ENCODE measurements at places on chromosomes 12 and 14. TPM values are rescaled to one million over a fixed set of nuclear protein-coding genes. Genes with fewer than 3 reads are reported as not detected.

DNA sequence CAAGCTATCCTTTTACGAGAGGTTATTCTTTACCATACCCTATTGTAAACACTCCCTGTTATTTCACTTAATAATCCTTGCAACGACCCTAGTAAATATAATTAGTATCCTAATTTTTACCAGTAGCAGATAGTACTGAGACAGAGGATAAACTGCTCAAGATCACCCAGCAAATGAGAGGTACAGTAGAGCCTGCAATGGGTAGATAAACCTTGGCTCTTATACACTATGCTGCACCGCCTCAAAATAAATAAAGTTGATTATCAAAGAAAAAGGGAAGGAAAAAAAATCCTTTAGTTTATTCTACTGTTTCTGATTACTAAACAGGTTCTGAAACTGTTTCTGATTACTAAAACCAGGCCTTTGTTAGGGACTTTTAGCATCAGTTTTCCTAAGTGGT, 22.5 kb downstream of the YBX3 start:
- no peaks in the 10 kb centered on the region for H3K27me3 ChIP-seq
- peaks cover 83% of the 10 kb centered on the region for H3K36me3 ChIP-seq
- no peak overlapping the region for H3K27ac ChIP-seq
- no peak for DNase-seq
- H3K4me3 ChIP-seq = no peak overlapping the region

DNA sequence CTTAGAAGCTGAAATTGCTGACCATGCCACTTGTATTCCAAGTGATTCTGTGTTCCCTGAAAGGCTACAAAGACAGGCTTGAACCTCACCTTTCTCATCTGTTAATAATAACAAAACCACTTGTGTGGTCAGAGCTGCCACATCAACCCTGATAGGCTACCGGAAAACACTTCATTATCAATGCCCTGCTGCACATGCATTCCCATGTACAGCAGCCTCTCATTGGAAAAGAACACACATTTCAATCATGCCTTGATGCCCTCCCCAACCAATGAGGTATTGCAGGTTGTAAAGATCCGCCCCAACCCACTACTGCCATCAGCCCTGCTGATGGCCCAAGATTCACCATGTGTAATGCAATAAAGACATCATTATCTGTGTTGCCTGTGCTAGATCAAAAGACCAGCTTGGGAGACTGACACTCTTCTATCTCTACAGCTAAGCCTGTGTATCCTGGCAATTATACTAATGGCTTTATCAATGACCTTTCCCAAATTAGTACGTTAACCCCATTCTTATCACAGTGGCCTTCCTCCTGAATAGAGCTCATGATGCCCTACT, 2.8 kb downstream of the GPR19 start:
- peaks cover 18% of the 10 kb centered on the region for H3K4me1 ChIP-seq
- DNase-seq = peak; percentile 60
- H3K4me3 ChIP-seq = no peak overlapping the region
- H3K27me3 ChIP-seq = no peaks in the 10 kb centered on the region
- H3K36me3 ChIP-seq = no peaks in the 10 kb centered on the region

- no peaks in the 10 kb centered on the region for H3K27me3 ChIP-seq
- H3K4me1 ChIP-seq = no peaks in the 10 kb centered on the region
- DNase-seq = peak; percentile 82
- H3K4me3 ChIP-seq = no peak overlapping the region
These were observed 27.4 kb downstream of the MMP17 start for GRCh38 chr12:131855521-131856142.

- H3K27ac ChIP-seq = no peak overlapping the region
- H3K27me3 ChIP-seq = no peaks in the 10 kb centered on the region
- no peaks in the 10 kb centered on the region for H3K36me3 ChIP-seq
- no peaks in the 10 kb centered on the region for H3K4me1 ChIP-seq
These were observed 266.0 kb downstream of the ALG10 start for GRCh38 chr12:34287986-34288962.

DNA sequence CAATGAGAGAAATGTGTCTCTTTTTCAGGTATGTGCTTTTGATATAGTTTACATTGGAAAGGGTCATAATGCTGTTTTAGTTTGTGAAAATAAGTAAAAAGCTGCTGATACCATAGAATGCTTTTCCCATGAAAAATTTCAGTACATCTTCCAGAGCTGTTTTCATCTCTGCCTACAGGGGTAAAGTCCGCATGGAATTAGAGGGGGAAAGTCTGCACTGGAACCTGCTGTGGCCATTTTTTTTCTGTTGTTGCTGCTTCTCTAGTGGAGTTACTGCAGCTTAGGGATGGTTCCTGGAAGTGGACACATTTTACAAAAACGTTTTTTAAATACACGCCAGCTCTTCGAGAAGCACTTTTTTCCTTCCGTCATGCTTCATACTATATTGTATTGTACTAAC, 81.3 kb downstream of the VEZT start:
- H3K4me3 ChIP-seq = no peak overlapping the region
- no peak overlapping the region for H3K27ac ChIP-seq
- DNase-seq = no peak
- peaks cover 95% of the 10 kb centered on the region for H3K36me3 ChIP-seq

DNA sequence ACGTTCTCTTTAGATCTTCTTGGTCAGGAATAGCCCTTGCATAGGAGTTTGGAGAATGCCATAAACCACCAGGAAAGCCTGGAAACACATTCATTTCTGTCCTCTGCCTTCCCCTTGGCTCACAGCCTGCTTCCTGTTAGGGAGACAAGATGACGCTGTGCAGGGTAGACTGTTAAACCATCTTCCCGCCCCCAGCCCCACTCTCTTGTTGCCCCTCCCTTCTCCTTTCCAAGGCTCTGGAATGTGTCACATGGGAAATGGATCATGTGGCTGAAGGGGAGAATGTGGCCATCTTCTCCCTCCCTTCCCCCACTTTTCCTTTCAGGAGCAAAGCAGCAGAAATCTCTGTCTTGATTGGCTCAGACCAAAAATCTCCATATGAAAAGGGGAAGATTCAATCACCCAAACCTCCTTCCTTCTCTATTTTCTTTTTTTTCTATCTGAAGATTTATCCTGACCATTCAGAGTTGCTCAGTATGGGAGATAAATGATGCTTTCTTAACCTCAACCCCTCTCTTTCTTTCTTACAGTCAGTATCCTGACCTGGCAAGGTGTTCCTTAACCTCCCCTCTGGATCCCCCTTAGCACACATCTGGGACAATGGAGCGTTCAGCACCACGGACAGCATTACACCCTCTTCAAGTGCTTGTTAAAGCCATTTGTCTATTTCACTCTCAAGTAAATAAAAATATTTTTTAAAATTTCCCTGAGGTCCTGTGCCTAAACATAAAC, 11.4 kb downstream of the GPR19 start:
- H3K27me3 ChIP-seq = no peaks in the 10 kb centered on the region
- H3K27ac ChIP-seq = peak overlapping the region; percentile 82
- H3K4me1 ChIP-seq = peaks cover 5% of the 10 kb centered on the region
- H3K36me3 ChIP-seq = no peaks in the 10 kb centered on the region
- peak; percentile 95 for DNase-seq
- peak overlapping the region; percentile 85 for H3K4me3 ChIP-seq

DNA sequence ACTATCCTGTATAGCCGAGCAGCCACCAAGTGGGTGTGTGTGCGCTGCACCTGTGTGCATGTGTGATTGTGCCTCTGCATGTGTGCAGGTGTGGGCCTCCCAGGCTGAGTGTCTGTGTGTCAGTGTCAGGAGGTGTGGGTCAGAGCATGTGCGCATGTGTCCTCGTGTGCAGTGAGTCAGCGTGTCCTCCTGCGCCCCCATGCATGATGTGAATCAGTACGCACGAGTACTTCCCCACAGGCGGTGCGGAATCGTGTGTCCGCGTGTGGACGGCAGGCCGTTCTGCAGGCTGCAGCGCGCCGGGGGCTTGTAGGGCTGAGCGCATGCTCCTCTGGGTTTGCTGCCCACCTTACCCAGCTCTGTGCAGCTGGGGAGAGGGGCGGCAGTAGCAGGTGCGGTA, 34.2 kb downstream of the DTX1 start:
- H3K4me3 ChIP-seq = no peak overlapping the region
- peaks cover 10% of the 10 kb centered on the region for H3K27me3 ChIP-seq
- H3K36me3 ChIP-seq = no peaks in the 10 kb centered on the region

DNA sequence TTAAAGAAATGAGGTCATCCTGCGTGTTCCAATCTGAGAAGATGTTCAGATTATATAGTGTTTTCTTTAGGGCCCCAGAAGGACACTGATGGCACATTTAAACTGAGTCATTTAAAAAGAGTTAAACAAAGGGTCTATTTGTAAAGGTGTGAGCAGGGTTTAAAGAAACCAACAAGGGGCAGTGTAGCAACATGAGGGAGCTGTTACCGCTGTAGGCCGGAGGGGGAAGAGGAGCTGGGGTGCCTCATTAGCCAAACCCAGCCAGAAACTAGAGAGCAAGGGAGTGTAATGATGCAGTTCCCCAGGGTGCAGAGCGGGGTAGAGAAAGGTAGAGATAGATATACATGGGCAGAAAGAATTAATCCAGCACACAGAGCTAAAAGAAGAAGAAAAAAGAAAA, 160.4 kb downstream of the TBX5 start:
- peak; percentile 75 for DNase-seq
- peaks cover 4% of the 10 kb centered on the region for H3K4me1 ChIP-seq
- H3K4me3 ChIP-seq = no peak overlapping the region
- H3K27me3 ChIP-seq = no peaks in the 10 kb centered on the region
- no peak overlapping the region for H3K27ac ChIP-seq

- no peak overlapping the region for H3K27ac ChIP-seq
- H3K36me3 ChIP-seq = no peaks in the 10 kb centered on the region
- peaks cover 16% of the 10 kb centered on the region for H3K4me1 ChIP-seq
These were observed 63.9 kb upstream of the VASH1 start for GRCh38 chr14:76697246-76697905.

- peaks cover 3% of the 10 kb centered on the region for H3K4me1 ChIP-seq
- peak overlapping the region; percentile 43 for H3K4me3 ChIP-seq
- no peak overlapping the region for H3K27ac ChIP-seq
- no peaks in the 10 kb centered on the region for H3K36me3 ChIP-seq
- no peaks in the 10 kb centered on the region for H3K27me3 ChIP-seq
These were observed 35.7 kb downstream of the FOXA1 start for GRCh38 chr14:37559386-37559785.

- H3K4me1 ChIP-seq = no peaks in the 10 kb centered on the region
- H3K36me3 ChIP-seq = no peaks in the 10 kb centered on the region
- peaks cover 33% of the 10 kb centered on the region for H3K27me3 ChIP-seq
- peak overlapping the region; percentile 92 for H3K4me3 ChIP-seq
These were observed 1.1 kb upstream of the HOMEZ start for GRCh38 chr14:23286902-23287479.

DNA sequence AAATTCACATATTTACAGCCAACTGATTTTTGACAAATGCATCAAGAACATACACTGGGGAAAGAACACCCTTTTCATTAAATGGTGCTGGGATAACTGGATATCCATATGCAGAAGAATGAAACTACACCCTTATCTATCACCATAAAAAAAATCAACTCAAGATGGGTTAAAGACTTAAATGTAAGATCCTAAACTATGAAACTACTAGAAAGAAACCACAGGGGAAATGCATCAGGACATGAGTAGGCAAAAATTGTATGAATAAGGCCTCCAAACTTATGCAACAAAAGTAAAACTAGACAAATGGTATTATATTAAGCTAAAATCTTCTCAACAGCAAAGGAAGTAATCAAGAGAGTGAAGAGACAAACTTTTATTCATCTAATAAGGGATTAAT, 242.6 kb downstream of the CPNE8 start:
- no peak for DNase-seq
- no peaks in the 10 kb centered on the region for H3K4me1 ChIP-seq
- H3K36me3 ChIP-seq = no peaks in the 10 kb centered on the region
- H3K27me3 ChIP-seq = no peaks in the 10 kb centered on the region

GRCh38 chr14:31449971-31450610, 7.2 kb downstream of the DTD2 start:
- H3K27ac ChIP-seq = no peak overlapping the region
- H3K27me3 ChIP-seq = no peaks in the 10 kb centered on the region
- peaks cover 52% of the 10 kb centered on the region for H3K36me3 ChIP-seq
- H3K4me3 ChIP-seq = no peak overlapping the region
- H3K4me1 ChIP-seq = no peaks in the 10 kb centered on the region
- DNase-seq = no peak

GRCh38 chr12:113103756-113104450, 31.7 kb downstream of the RASAL1 start:
- H3K27ac ChIP-seq = no peak overlapping the region
- peak overlapping the region; percentile 73 for H3K4me3 ChIP-seq
- H3K27me3 ChIP-seq = peaks cover 7% of the 10 kb centered on the region
- no peaks in the 10 kb centered on the region for H3K36me3 ChIP-seq
- peak; percentile 97 for DNase-seq
- H3K4me1 ChIP-seq = no peaks in the 10 kb centered on the region

GRCh38 chr12:81705586-81705985, 53.6 kb downstream of the PPFIA2 start:
- H3K27me3 ChIP-seq = no peaks in the 10 kb centered on the region
- no peaks in the 10 kb centered on the region for H3K4me1 ChIP-seq
- no peaks in the 10 kb centered on the region for H3K36me3 ChIP-seq

GRCh38 chr12:123289911-123290310, 18.3 kb upstream of the CDK2AP1 start:
- H3K27ac ChIP-seq = no peak overlapping the region
- DNase-seq = no peak
- H3K27me3 ChIP-seq = no peaks in the 10 kb centered on the region
- no peaks in the 10 kb centered on the region for H3K4me1 ChIP-seq

- DNase-seq = no peak
- no peaks in the 10 kb centered on the region for H3K36me3 ChIP-seq
- H3K4me3 ChIP-seq = no peak overlapping the region
- H3K4me1 ChIP-seq = no peaks in the 10 kb centered on the region
- H3K27ac ChIP-seq = no peak overlapping the region
- H3K27me3 ChIP-seq = no peaks in the 10 kb centered on the region
These were observed 54.7 kb downstream of the PITPNM2 start for GRCh38 chr12:123096182-123096581.

DNA sequence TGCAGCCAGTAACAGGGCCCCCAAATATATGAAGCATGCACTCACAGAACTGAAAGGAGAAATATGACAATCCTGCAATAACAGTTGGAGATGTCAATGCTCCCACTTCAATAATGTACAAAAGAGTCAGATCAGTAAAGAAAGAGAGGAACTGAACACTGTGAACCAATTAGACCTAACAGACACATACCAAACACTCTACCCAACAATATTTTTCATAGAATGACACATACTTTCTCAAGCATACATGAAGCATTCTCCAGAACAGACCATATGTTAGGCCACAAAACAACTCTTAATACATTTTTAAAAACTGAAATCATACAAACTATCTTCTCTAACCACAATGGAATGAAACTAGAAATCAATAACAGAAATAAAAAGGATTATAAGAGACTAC, 80.2 kb downstream of the ELK3 start:
- H3K27me3 ChIP-seq = no peaks in the 10 kb centered on the region
- no peaks in the 10 kb centered on the region for H3K4me1 ChIP-seq
- no peak for DNase-seq

- DNase-seq = no peak
- peak overlapping the region; percentile 79 for H3K4me3 ChIP-seq
- peak overlapping the region; percentile 84 for H3K27ac ChIP-seq
- no peaks in the 10 kb centered on the region for H3K36me3 ChIP-seq
These were observed 905 bp upstream of the CIPC start for GRCh38 chr14:77097006-77097699.

- peaks cover 11% of the 10 kb centered on the region for H3K27me3 ChIP-seq
- no peak overlapping the region for H3K4me3 ChIP-seq
- no peak for DNase-seq
- no peak overlapping the region for H3K27ac ChIP-seq
- H3K4me1 ChIP-seq = peaks cover 6% of the 10 kb centered on the region
- no peaks in the 10 kb centered on the region for H3K36me3 ChIP-seq
These were observed 926.8 kb downstream of the BCL11B start for GRCh38 chr14:98345161-98345560.

- H3K4me3 ChIP-seq = no peak overlapping the region
- DNase-seq = no peak
- H3K27ac ChIP-seq = no peak overlapping the region
- H3K27me3 ChIP-seq = no peaks in the 10 kb centered on the region
These were observed 22.5 kb downstream of the SLC38A6 start for GRCh38 chr14:61003571-61003970.

CARMIL3 gene
- 4.4 TPM for total RNA-seq

IGFBP6 gene
- total RNA-seq = 32.5 TPM

POTEG gene
- total RNA-seq = not detected

KITLG gene
- 14.3 TPM for total RNA-seq

C12orf54 gene
- not detected for total RNA-seq

GALNT8 gene
- 11.2 TPM for total RNA-seq

Measured in endodermal cell (in vitro differentiated cells).